Activated CD4-positive, alpha-beta T cell treated with anti-CD3 and anti-CD28 coated beads, Interleukin-2, amount 50 U/mL, for 1 hour (primary cell): ENCODE measurements at places on chromosomes 1 and 21.

DNA sequence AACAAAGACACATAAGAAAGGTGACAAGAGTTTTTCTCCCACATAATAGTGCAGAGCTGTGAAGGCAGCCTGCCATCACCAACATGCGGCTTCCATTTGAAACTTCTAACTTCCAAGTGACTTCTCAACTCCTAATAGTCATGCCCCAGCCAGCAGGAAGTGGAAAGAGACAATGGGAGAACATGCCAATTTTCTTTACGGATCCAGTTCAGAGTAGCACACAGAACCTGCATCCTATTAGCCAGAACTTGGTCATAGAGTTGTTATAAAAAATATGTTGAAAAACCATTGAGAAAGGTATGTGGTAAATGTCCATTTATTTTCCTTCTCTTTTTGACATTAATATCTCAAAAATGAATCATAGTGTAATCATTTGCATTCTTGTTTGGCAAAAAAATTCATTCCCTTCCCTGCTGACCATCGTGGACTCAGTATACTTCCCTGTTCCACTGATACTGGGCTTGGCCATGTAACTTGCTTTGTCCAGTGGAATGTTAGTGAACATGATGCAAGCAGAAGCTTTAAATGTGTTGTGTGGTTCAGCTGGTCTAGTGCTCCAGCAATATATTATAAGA, 197.4 kb downstream of the SEC16B start:
- DNase-seq = no peak

GRCh38 chr1:186409091-186409490, 33.5 kb downstream of the ODR4 start:
- no peak for DNase-seq

- DNase-seq = no peak
These were observed 96.8 kb downstream of the GLIS1 start for GRCh38 chr1:53642215-53642555.

DNA sequence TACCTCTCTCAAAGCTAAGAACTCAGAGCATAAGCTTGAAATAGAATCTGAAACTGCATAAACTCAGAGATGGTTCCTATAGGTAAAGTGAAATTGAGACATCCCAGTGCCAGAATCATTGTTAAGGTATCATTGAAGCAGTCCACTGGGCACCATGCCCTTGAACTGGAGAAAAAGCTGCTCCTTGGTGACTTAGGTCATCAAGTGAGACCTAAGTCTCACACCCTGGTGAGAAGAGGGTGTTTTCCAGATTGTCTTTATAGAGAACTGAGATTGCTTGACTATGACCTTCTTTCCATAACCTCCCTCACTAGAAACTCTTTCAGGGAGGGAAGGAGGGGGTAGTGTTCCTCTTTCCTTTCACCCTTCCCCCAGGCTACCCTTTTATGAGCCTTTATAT, 9.4 kb upstream of the ATP6V1G3 start:
- DNase-seq = no peak

GRCh38 chr21:46081022-46081861, 16.7 kb upstream of the COL6A2 start:
- no peak for DNase-seq

GRCh38 chr1:77825131-77825709, 45.8 kb downstream of the MIGA1 start:
- DNase-seq = no peak
